ENCODE measurements at places on chromosomes 5 and 9. TPM values are rescaled to one million over a fixed set of nuclear protein-coding genes. Genes with fewer than 3 reads are reported as not detected.
A peak's percentile ranks its signal among the peaks of the same experiment; 100 is the strongest.

The KCTD16 gene
- total RNA-seq, result 5.1 TPM

DNA sequence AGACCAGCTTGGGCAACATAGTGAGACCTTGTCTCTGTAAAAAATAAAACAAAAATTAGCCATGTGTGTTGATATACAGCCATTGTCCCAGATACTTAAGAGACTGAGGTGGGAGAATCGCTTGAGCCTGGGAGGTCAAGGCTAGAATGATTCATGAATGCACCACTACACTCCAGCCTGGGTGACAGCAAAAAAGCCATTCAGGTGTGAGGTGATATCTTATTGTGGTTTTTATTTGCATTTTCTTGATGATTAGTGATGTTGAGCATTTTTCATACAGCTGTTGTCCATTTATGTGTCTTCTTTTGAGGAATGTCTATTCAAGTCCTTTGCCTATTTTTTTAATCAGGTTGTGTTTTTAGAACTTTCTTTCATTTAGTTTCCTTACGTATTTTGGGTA, 23.2 kb downstream of the MTAP start:
- DNase-seq, result no peak

- no peak for DNase-seq
These were observed 32.5 kb downstream of the GLT6D1 start for GRCh38 chr9:135606885-135607259.

The RORB gene
- total RNA-seq, result 2.1 TPM

DNA sequence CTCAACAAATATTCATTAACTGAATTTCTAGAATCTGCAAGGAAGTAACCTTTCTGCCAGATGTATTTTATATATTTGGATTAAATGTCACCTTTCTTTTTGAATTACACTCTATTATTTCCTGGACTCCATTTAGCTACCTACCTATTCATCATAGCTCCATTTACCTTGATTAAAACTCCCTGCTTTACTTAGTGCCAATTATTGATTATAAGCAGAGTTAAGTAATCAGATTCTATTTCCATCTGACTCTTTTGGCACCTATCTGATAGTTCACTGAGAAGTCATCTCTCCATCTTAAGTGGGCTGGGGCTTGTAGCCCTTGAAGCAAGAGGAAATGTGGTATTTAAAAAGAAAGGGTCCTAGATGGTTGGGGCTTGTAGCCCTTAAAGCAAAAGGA, 88.6 kb downstream of the TRPM3 start:
- no peak for DNase-seq

DNA sequence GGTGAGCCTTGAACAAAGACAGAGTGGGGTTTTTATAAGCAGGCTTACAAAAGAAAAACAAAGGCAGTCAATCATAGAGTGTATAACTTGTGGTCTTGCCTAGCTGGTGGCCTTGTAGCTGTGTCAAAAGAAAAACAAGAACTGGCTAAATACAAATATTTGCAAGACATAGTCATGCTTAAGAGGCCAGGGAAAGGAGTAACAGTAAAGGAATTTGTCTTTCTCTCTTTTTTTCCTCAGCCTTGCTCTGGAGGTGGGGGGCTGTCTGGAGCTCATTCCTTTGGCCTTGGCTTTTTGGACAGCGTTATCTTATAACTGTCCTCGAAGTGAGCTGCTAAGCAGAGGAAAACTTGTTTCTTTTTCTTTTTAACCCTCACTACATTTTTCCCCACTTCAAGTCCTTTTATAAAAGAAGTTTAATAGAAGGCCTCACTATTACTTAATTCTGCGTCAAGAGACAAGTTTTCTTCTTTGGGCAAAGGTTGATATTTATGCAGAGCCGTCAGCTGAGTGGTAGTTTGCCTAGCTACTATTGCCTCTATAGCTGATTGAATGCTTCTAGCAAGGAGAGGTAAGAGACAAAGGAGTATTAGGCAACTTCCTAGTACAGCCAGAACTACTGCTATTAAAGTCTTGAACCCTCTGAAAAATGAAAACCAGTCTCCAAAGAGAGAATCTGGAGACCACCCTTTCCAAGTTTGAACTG, 14.3 kb downstream of the CEL start:
- DNase-seq, result no peak

- peak; percentile 56 for DNase-seq
These were observed 140.8 kb downstream of the BARX1 start for GRCh38 chr9:93814077-93814956.

DNA sequence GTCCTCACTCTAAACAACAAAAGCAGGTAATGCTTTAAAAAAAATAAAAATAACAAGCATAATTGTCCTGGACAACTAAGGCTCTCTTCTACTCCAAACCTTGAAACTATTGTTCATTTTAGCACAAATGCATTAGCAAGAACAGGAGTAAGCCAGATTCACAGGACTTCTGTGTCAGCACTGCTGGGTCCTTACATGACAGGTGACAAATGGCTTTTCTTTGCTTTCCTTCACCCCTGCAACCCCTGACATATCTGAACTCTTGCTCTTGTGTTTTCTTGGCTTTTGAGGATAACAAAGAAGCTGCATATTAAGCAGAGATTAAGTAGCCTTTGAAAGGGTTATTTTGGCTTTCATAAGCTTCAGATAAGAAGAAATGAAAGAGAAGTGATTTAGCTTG, 71.1 kb downstream of the ZNF474 start:
- DNase-seq, result no peak

DNA sequence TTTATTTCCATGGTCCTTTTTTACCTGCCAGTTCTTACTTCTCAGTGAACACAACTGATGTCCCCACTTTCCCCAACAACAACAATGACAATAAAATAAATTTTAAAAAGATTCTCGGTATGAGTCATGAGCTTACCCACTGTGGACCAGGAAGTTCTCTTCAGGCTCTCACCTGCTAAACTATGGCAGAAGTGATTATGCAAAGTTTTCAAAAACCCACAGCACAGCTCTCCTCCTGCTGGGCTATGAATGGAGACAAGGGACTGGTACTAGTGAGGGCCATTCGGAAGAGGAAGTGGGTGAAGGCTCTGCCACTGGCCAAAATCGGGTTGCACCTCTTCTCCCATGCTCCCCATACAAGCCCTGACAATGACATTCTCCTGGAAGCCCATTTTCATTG, 429.4 kb downstream of the PIK3R1 start:
- DNase-seq, result no peak

The SEMA4D gene
- 46.2 TPM for total RNA-seq

The IL6ST gene
- 435 TPM for total RNA-seq

- DNase-seq, result no peak
These were observed 5.4 kb downstream of the ATP10B start for GRCh38 chr5:160846642-160847041.

The ZNF474 gene
- not detected for total RNA-seq

DNA sequence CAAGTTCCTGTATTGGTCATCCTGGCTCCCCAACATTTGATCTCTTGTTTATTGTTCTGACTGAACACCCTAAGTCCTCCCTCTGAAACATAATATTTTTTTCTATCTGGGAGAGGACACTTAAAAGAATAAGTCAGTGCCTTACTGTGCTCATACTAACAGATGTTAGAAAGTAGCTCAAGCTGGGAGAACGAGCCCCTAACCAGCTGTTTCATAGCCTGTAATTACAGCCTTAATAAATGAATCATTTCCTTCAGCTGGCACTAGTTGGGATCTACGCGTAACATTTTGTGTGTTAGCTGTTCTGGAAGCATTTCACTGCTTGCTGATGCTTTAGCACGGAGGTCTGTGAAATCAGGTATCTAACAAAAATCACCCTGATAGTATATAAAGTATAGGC, 345.9 kb upstream of the RIOK2 start:
- no peak for DNase-seq

The FST gene
- total RNA-seq, result 4.2 TPM

DNA sequence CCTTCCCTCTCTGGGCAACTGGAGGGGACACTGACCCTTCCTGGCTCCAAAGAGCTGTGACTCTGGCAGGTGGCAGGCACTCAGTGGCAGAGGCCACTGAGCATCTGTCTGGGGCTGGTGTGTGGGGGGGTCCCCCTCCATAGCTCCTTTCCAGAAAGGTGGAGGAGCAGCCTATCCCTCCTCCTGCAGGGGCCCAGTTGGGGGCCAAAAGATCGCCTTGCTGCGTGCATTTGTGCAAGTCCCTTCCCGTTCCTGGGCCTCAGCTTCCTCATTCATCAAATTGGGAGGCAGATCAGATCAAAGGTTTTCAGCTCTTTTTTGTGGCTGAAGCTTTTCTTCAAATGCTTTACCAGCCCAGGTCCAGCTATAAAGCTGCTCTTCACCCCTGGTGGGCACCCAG, 77.7 kb downstream of the NTNG2 start:
- no peak for DNase-seq

The KIF12 gene
- 6.2 TPM for total RNA-seq

GRCh38 chr5:109697339-109697738, 7.6 kb downstream of the MAN2A1 start:
- no peak for DNase-seq

The MLANA gene
- total RNA-seq, result not detected

GRCh38 chr9:27356446-27356845, 59.5 kb upstream of the EQTN start:
- no peak for DNase-seq

DNA sequence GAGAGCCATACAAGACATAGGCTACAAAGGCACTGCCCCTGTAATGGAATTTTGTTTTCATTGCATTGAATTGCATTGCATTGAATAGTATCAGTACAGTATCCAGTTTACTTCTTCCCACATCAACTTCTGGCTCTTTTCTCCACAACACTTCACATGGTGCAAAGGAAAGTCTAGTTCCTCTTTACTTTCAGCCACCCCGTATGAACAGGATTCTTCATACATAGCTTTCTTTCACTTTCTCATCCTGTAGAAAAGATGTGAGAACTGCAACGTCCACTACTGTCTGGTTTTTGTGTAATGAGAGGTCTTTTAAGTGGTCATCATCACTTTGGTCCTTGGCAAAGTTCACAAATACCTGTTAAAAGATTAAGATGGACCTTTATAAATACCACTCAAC, 20.2 kb downstream of the NIPSNAP3B start:
- no peak for DNase-seq

GRCh38 chr9:132141344-132141947, 20.4 kb upstream of the NTNG2 start:
- no peak for DNase-seq

DNA sequence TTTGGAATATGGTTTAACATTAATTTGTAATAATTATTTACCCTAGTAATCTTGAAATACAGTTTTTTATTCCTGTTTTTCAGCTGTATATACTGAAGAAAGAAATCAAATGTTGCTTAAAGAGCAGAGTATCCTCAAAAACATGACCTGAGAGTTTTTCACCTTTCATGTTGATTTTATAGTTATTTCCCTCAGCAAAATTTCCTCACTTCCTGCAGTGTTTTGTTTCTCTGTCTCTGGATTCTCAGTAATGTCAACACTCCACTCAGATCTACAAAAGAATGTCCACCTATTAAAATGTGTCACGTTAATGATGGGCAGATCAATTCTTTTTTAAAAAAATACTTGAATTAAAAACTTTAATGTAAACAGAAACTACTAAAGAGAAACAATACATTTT, 398.3 kb downstream of the ANXA1 start:
- no peak for DNase-seq

The DDX4 gene
- total RNA-seq, result not detected

GRCh38 chr5:65858316-65858715, 68.1 kb upstream of the ERBIN start:
- DNase-seq, result no peak

DNA sequence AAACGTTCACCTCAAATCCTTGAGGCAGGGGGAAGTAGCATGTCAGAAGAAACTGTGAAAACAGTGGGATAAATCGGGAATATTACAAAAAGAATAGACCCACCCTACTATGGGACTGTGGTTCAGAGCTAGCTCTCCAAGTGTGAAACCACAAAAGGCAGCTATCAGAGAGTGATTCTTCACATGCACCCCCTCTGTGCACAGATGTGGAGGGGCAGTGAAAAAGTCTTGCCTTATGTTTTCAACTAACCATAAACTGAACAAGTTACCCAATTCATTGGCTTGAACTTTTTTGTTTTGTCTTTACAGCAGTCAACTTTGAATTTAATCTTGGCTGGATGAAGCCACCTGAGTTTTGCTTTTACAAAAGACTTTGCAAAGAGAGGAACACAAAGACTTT, 98.8 kb upstream of the NR4A3 start:
- DNase-seq, result no peak

GRCh38 chr9:1100945-1101344, 50.8 kb downstream of the DMRT2 start:
- DNase-seq, result peak; percentile 69

- no peak for DNase-seq
These were observed 162.1 kb upstream of the FST start for GRCh38 chr5:53318303-53318702.

The NPR3 gene
- total RNA-seq, result 87.2 TPM

- no peak for DNase-seq
These were observed 84.0 kb downstream of the RGS3 start for GRCh38 chr9:113547501-113547900.

DNA sequence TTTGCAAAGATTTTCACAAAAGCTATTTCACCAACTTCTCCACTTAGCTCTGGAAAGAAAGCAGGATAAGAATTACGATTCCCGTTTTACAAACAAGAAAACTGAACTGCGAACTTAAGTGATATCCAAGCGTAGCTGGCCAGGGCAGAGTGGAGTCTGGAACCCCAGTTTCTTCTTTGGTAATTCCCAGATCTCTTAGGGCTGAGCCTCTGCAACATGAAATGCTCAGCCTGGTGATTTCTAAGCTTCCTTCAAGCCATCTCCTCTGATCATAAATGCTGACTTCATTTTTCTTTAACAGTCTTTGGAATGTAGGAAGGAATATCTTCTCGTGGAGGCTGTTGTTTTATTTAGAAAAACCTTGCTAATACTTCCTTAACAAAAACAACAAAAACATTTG, 620.0 kb downstream of the CCDC171 start:
- DNase-seq, result no peak

GRCh38 chr9:117044241-117044640, 357.1 kb downstream of the TRIM32 start:
- no peak for DNase-seq

DNA sequence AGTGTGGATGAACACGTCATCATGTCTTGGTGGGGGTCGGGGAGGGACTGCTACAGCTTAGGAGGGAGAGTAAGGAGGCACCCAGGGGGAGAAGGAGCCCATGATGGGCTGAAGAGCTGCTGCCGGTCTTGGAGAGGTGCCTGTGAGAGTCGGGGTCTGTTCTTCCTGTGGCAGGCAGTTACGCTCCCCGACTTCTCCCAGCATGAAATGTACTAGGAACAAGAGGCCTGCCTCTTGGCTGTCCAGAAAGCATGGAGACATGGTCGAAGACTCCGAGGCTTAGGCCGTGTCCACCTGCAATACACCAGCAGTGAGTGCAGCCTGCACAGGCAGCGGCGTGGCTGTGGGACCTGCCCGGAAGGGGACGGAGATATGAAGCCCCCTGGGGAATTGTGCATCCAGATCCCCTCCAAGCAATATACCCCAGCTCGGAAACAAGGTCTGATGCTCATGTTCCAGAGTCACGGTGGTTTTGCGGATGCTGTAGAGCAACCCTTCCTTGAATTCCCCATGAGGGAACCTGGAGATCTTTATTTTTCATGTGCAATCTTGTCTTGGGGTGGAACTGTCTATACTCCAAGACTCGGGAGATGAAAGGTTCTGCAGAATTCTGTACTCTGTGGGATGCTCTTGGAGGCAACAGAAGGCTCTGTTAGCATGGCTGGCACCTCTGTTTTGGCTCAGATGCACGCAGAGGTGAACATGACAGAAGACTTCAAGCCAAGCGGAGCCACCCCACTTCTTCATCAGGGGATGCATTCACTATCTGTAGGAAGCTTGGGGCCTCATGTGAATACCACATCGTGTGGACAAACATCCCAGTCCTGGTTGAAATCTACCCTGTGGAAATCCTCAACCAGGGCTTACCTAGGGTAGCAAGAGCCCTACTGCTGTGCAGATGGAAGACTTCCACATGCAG, 374.9 kb upstream of the IRX4 start:
- peak; percentile 45 for DNase-seq

Measured in upper lobe of right lung (tissue), 1 donor.